Temporal lobe (tissue), 4 donors: ENCODE measurements at places on chromosomes 1 and 21. TPM values are rescaled to one million over a fixed set of nuclear protein-coding genes. Genes with fewer than 3 reads are reported as not detected.

THEM5 gene
- total RNA-seq, result not detected

ZBTB48 gene
- total RNA-seq, result 10.8 TPM

NKAIN1 gene
- 27.0 TPM for total RNA-seq

MEGF6 gene
- 4.4 TPM for total RNA-seq

ENAH gene
- total RNA-seq, result 64.4 TPM

NEK2 gene
- total RNA-seq, result 3.0 TPM

OR14K1 gene
- total RNA-seq, result not detected

ARTN gene
- total RNA-seq, result 0.49 TPM

CFAP57 gene
- 0.74 TPM for total RNA-seq

ATP1A2 gene
- total RNA-seq, result 93.2 TPM

TIE1 gene
- total RNA-seq, result 9.6 TPM

RCAN1 gene
- 65.2 TPM for total RNA-seq

ERICH3 gene
- 15.0 TPM for total RNA-seq

HES4 gene
- 20.7 TPM for total RNA-seq

PEF1 gene
- 32.0 TPM for total RNA-seq

RHCE gene
- total RNA-seq, result 0.25 TPM
